ENCODE measurements at places on chromosomes 6 and 20.
A peak's percentile ranks its signal among the peaks of the same experiment; 100 is the strongest.

DNA sequence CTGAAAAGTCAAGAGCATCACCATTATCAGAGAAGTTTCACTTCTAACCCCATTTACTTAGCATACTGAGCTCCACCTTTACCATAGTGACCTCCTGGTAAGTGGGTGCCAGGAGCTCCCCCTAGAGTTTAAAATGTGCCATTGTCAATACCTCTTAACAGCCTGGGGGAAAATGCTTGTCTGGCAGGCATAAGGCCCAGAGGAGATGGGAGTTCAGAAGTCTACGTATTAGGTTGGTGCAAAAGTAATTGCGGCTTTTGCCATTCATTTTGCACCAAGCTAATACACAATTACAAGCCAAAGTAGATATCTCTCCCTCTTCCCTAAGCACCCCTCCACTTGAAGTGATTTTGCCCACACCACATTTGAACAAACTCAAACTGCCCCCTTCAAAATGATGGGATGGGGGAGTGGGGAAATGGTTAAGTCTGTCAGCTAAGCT lies 919.0 kb downstream of the KIF16B start:
- no peak overlapping the region for H3K4me3 ChIP-seq
- DNase-seq: no peak
- no peaks in the 10 kb centered on the region for H3K4me1 ChIP-seq
- H3K27me3 ChIP-seq: no peaks in the 10 kb centered on the region
- H3K27ac ChIP-seq: no peak overlapping the region

- peaks cover 5% of the 10 kb centered on the region for H3K27me3 ChIP-seq
- no peak overlapping the region for H3K27ac ChIP-seq
- H3K36me3 ChIP-seq: no peaks in the 10 kb centered on the region
- DNase-seq: no peak
- no peaks in the 10 kb centered on the region for H3K4me1 ChIP-seq
Observed at GRCh38 chr20:21053002-21053762, 53.0 kb downstream of the LINC00237 start.

DNA sequence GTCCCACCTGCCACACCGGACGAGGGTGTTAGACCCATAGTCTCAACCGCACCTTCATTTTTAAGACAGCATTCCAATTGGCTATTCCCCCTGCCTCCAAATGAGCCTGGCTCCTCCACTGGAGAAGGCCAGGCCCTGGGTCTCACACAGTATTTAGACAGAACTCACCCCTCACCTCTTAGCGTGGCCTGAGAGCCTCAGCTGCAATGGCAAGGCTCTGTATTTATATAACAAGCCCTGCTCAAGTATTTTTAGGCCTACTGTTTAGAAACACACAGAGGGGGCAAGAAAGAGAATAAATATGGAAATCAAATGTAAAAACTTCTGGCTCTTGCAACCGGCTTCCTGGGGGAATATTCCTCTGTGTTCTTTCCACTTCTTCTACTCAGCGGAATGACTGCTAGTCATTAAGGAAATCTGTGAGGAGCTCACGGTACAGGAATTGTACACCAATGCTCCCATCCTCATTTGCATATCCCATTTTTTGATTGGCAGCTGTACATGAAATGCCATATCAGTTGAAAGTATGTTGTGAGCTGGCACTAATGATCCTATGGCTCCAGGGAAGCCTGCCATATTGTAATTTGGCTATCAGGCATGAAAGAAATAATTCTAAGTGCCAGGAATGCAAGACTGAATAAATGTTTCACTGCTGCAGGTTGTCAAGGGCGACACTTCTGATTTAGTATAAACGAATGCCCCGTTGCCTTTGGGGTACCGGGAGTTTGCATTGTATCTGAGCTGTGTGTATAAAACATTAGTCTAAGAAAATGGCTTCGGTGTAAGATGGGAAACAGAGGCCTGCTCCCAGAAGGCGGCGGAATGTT lies 207.5 kb downstream of the ZNF217 start:
- no peak for DNase-seq
- H3K27ac ChIP-seq: no peak overlapping the region
- no peaks in the 10 kb centered on the region for H3K27me3 ChIP-seq
- no peaks in the 10 kb centered on the region for H3K4me1 ChIP-seq

DNA sequence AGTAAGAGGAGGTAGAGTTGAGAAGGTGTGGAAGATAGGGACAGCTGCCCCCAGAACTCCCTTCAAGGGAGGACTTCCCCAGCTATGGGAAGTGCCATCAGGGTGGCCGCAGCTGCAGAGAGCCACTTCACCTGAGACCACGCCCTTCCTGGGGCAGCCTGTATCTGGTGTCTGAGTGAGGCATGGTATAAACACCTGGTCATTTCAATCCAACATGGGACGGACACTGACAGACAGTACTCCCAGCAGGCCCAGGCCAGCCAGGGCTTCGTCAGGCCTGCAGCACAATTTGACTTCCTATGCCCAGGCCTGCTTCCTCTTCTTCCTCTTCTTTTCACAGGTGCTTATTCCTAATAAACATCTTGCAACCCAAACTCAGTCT lies 4.5 kb downstream of the SOX12 start:
- H3K27ac ChIP-seq: no peak overlapping the region
- H3K27me3 ChIP-seq: no peaks in the 10 kb centered on the region
- peaks cover 53% of the 10 kb centered on the region for H3K4me1 ChIP-seq
- H3K4me3 ChIP-seq: no peak overlapping the region
- no peak for DNase-seq

DNA sequence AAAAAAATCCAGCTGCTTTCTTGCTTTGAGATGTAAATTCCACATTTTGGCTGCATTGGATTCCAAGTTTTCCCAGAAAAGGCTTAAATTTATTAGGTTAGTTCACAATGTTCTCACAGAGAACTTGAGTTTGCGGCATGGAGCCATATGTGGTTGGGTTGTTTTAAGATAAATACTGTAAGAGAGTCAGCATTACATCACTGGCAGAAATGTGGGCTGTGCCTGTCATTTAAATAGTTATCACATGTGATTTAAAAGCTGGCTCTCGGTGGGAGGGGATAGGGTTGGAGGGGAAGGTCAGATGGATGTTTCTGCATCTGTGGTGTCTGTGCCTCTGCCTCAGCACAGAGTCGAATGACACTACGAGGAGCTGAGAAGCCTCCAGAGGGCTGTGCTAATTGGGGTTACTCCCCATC lies 73.8 kb upstream of the SCP2D1 start:
- no peak for DNase-seq
- no peaks in the 10 kb centered on the region for H3K4me1 ChIP-seq
- H3K4me3 ChIP-seq: no peak overlapping the region
- no peaks in the 10 kb centered on the region for H3K27me3 ChIP-seq
- H3K27ac ChIP-seq: peak overlapping the region; percentile 67

DNA sequence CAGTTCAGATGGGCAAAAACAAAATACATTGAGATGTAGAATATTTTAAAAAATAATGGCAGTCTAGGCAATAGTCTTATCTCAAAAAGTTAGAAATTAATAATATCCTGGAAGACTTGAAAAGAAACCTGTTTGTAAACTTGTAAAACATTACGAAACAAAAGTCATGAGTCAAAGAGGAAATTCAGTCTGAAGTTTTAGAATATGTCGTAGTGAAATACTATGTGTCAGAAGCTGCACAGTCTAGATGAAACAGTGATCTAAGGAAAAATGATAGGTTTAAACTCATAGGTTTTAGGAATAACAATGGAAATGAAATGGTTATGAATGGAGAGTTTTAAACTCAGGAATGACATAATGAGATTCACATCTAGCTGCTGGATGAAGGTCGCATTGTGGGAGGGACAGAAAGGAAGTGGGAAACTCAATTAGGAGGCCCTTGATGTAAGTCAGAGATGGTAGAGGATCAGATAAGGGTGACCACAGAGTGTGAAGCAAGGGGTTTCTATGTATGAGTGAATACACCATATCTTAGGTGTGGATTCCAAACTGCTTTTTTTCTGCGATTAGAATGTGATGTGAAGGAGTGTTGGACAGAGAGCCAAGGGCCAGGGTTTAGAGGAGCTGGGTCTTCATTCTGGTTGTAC lies 2.8 kb downstream of the SNRPB2 start:
- peaks cover 62% of the 10 kb centered on the region for H3K36me3 ChIP-seq
- H3K27me3 ChIP-seq: no peaks in the 10 kb centered on the region
- H3K4me1 ChIP-seq: peaks cover 13% of the 10 kb centered on the region
- no peak for DNase-seq
- H3K4me3 ChIP-seq: no peak overlapping the region

GRCh38 chr20:44851545-44851944 lies 34.0 kb upstream of the YWHAB start:
- no peak overlapping the region for H3K4me3 ChIP-seq
- H3K27ac ChIP-seq: no peak overlapping the region
- H3K27me3 ChIP-seq: peaks cover 5% of the 10 kb centered on the region
- no peaks in the 10 kb centered on the region for H3K4me1 ChIP-seq
- H3K36me3 ChIP-seq: no peaks in the 10 kb centered on the region

DNA sequence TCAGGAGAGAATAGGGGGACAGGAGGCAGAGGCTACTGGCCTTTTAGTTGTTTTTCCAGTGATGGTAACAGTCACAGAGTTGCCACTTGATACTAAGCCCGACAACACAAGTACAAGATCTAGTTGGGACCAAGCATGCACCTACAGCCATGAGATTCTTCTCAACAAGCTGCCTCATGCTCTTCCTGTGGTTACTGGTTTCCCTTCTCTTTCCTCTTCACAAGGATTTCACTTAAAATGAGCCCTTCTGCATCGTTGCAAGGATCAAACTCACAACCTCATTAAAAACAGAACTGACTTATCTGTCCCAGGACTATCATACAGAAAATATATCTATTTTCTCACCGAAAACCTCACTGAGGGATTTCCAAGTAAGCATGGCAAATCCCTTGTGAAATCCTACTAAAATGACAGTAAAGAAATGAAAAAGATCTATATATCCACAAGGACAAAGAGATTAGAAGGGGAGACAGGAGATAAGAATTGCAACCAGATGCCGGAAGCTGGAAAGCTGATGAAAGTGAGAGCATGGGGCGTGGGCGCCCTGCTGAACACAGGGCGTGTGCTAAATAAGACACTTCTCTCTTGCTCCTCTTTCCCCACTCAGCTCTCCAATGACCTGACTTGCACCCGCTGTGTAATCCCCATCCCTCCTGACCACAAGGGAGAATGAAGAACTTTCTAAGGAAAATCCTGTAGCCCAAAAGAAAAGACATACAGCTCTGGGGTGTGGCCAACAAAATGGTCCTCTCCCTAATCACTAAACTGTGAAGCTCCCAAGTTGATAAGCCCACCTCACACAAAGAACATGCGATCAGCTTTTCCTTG lies 13.4 kb downstream of the MTFR2 start:
- H3K27me3 ChIP-seq: no peaks in the 10 kb centered on the region
- no peak overlapping the region for H3K27ac ChIP-seq
- H3K36me3 ChIP-seq: no peaks in the 10 kb centered on the region
- peaks cover 9% of the 10 kb centered on the region for H3K4me1 ChIP-seq
- no peak for DNase-seq
- no peak overlapping the region for H3K4me3 ChIP-seq

- no peak overlapping the region for H3K27ac ChIP-seq
- DNase-seq: no peak
- H3K4me3 ChIP-seq: no peak overlapping the region
- H3K36me3 ChIP-seq: no peaks in the 10 kb centered on the region
- H3K27me3 ChIP-seq: no peaks in the 10 kb centered on the region
- H3K4me1 ChIP-seq: no peaks in the 10 kb centered on the region
Observed at GRCh38 chr6:71190809-71191208, 97.8 kb upstream of the OGFRL1 start.

DNA sequence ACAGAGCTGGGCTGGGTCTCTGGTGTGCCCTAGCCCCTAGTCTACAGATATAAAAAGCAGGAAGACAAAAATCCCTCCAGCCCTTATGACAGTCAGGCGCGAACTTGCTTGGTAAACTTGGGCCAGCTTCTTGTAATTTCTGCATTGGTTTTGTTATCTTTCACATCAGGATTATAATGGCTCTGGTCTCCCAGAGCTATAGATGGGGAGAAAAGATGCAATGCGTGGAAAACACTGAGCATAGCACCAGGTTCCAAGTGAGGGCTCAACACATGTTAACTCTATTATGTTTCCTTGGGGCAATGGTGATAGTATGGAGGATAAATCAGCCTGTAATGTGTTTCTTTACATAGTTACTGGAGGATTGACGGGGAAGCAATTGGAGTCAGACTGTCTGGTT lies 246.8 kb upstream of the KCNG1 start:
- H3K4me1 ChIP-seq: no peaks in the 10 kb centered on the region
- no peaks in the 10 kb centered on the region for H3K36me3 ChIP-seq
- H3K4me3 ChIP-seq: no peak overlapping the region
- H3K27me3 ChIP-seq: peaks cover 10% of the 10 kb centered on the region
- DNase-seq: no peak
- no peak overlapping the region for H3K27ac ChIP-seq

DNA sequence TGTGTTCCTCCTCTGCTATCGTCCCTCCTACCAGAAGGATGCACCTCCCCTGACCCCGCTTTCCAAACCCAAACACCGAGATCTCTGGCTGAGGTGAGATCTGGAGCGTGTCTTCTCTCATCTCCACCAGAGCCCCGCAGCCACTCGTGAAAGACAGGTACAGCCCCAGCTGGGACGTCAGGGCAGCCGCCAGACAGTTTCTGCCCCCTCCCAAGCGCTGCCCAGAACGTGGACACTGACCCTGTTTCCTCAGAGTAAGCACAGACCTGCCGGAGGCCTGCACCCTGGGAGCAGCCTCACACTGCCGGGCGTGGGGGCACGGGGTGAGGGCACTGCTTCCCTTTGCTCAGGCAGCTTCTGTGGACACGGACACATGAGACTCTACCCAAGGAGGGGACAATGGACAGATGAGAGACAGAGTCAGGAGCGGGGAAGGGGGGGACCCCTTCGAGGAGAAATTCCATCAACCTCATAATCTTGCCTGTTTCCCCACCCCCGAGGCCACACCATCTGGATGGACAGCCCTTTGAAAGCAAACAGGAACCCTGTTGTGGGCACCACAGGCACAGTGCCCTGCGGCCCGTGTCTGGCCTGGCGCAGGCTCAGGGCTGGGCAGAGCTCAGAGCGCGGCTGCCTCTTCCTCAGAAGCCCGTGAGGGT lies 210.6 kb downstream of the DLL1 start:
- peak; percentile 70 for DNase-seq
- no peaks in the 10 kb centered on the region for H3K27me3 ChIP-seq
- H3K4me3 ChIP-seq: no peak overlapping the region
- no peaks in the 10 kb centered on the region for H3K4me1 ChIP-seq
- no peak overlapping the region for H3K27ac ChIP-seq

DNA sequence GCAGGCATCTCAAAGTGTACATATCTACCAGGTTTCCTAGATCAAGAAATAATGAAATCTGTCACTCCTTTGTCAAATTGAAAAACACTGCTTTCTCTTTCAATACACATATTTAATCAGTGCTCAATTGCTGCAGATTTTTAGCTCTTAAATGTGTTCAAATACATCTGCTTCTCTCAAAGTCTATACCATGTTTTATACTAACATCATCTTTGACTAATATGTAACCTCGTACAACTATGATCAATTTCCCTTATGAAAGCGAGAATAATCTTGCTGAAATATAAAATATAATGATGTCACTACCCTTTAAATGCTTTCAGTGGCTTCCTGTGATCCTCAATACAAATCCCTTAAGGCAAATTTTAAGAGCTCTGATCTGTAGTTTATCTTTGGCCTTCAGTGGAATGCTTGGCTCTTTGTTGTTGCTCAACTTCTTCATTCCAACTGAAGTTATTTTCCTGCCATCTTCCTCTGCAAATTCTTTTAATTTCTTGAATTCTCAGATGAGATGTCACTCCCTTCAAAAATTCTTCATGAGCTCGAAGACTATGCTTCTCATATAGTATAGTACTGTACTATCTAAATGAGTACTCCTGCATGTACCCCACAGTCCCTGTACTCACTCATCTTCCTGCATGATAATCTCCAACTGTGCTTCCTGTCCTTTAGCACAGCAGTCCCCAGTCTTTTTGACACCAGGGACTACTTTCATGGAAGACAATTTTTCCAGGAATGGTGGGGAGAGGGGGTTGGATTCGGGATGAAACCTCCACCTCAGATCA lies 545.1 kb upstream of the GJE1 start:
- H3K36me3 ChIP-seq: no peaks in the 10 kb centered on the region
- DNase-seq: no peak
